ENCODE measurements at places on chromosomes 3 and 15.

- no peak for DNase-seq
Measured at GRCh38 chr15:35173444-35174118, 88.5 kb upstream of the NANOGP8 start.

DNA sequence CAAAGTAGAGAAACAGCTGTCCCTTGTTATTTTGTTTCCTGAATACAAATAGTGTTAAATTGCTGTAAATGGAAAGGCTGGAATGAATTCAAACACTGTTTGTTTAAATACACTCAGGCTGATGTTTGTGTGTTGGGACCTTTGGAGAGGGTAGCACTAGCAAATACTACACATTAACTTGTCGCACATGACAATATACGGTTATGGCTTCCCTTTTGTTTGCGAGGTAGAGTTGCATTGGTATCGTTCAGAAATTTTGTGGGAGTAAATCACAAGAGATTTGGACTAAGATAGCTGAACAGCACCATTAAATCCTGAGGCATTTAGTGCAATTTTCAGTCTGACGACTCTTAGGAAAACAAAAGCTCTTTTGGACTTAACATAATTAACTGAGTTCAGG is 213.0 kb upstream of the ROBO2 start:
- no peak for DNase-seq

DNA sequence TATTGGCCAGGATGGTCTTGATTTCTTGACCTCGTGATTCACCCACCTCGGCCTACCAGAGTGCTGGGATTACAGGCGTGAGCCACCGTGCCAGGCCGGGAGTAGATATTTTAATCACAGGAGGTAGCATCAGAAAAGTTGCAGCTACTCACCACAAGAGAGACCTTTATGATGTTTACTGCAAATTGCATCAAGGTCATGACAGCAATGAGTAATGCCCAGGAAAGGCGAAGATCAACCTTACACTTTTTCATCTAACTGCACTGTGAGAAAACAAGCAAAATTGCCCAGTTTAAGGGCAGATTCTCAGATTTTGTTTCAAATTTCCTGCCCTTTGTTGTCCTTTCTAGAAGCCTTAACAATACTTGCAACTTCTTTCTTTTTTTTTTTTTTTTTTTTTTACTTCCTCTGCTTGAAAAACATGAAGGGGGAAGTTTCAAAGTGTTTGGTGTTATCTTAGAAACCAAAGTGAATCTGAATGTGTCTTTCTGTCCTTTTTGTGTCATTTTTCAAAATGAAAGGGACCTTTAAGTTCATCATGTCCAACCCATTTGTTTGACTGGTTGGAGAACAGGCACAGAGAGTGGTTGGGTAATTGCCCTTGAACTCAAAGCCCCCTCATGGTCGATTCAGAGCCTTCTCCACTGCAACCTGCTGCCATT is 25.0 kb downstream of the TGFBR2 start:
- peak; percentile 32 for DNase-seq

DNA sequence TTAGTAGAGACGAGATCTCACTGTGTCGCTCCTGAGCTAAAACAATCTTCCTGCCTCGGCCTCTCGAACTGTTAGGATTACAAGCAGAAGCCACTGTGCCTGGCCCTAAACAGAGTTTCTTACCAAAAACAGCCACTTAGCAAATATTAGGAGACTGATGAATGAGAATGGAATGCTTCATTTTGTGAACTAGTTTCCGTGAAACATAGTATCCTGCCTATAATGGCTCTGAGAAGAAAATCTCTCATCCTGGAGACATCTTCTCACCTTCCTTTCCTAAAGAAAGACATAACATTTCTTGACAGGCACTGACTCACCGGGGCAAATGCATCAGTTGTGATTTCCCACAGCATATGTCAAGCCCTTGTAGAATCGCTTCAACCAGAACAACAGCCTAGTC is 44.9 kb downstream of the GJD2 start:
- no peak for DNase-seq

GRCh38 chr15:68145706-68146105 is 59.4 kb downstream of the CALML4 start:
- DNase-seq: no peak

DNA sequence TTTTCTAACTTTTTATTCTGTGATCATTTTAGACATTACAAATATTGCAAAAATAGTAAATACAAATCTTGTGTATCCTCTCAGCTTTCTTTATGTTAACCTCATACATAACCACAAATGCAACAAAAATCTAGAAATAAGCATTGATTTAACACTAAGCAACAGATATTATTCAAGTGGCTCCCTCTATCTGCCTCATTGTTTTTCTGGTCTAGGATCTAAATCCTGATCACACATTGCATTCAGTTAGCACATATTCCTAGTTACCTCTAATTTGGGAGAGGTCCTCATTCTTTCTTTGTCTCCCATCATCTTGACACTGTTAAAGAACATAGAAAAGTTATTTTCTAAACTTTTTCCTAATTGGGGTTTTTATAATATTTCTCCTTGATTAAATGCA is 1126.0 kb downstream of the ROBO2 start:
- no peak for DNase-seq

GRCh38 chr15:99961011-99961441 is 227.8 kb upstream of the LYSMD4 start:
- DNase-seq: no peak

DNA sequence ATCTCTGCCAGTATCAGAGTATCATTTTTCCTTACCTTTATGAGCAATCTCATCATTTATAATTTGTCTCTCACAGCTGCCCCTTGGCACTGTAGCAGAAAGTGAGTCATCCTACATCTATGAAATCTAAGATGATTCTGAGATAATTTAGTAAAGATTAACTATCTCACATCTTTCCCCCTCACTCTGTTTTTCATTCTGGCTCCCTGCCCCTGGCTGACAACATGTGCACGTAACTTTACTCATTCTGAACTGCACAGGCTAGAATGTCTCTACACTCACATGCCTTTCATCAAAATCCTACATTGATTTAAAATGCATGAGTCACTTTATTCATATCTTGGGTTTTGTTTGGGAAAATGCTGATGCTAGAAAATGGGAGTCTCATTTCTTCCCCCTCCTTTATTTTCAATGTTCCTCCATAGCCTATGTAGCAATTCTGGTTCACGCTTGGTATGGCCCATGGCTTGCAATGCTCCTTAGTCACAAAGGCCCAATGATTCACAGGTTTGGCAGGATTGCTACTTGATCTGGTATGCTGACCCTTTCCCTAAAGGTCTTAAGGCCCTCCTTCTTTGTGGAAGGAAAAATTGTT is 838.5 kb downstream of the TUSC7 start:
- no peak for DNase-seq

DNA sequence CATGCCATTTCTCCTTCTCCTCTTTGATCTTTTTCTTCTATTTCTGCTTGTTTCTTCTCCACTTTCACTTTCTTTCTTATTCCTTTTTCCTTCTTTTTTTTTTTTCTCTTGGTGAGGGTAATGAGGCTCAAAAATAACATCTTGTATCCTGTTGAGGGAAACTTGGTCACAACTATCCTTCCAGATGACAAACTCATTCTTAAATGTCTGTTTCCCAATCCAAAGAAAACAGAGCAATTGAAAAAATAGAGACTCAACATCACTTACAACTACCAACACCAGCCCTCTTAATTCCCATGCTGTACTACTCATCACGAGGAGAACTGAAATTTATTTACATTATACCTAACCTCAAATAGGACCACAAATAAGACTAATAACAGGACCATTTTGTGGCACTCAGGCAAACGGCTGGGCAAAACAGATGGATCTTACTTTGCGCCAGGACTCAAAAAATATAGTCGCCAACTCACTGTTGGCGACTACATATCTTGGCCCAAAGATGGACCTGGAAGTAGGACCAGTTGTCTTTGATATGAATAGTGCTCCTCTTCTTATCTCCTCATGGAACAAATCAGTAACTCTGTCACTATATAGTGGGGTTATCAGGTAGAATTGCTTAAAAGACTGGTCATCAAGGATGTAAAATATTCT is 343.9 kb downstream of the ZBTB20 start:
- no peak for DNase-seq

DNA sequence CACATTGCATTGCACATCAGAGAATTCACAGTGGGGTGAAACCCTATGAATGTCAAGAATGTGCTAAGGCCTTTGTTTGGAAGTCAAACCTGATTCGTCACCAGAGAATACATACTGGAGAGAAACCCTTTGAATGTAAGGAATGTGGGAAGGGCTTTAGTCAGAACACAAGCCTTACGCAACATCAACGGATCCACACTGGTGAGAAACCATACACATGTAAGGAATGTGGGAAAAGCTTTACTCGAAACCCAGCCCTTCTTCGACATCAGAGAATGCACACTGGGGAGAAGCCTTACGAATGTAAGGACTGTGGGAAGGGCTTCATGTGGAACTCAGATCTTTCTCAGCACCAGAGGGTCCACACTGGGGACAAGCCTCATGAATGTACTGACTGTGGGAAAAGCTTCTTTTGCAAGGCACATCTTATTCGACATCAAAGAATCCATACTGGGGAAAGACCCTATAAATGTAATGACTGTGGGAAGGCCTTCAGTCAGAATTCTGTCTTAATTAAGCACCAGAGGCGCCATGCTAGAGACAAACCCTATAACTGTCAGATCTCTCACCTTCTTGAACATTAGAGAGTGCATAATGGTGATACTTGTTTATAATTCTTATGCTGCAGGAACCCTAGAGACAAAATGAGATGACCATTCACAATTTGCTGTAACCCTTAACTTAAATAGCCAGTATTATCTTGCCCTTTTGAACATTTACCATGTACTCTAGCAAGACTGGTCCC is 9.0 kb downstream of the ZNF662 start:
- no peak for DNase-seq

GRCh38 chr3:70488816-70489215 is 176.4 kb upstream of the MDFIC2 start:
- DNase-seq: no peak

GRCh38 chr3:117510396-117510795 is 800.8 kb downstream of the TUSC7 start:
- DNase-seq: no peak

DNA sequence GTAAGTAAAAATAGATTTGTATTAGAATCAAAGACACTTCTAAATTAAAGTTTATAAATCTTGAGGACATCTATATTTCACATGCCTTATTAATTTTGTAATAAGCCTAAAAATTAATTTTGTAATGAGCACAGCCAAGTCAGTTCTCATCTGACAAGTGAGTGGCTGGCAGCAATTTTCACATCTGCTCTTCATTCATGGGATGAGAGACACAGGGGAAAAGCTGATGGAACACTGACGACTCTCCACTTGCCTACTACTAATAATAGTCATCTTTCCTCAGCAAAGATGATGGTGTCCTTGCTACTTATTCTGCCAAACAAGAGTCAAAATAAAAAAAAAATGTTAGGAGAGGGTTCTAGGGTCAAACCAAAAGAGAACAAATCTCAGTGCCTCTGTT is 14.4 kb upstream of the CMSS1 start:
- no peak for DNase-seq

GRCh38 chr3:52070724-52071621 is 14.6 kb upstream of the DUSP7 start:
- DNase-seq: no peak

- DNase-seq: no peak
Measured at GRCh38 chr15:66080717-66081398, 172.7 kb downstream of the MEGF11 start.

DNA sequence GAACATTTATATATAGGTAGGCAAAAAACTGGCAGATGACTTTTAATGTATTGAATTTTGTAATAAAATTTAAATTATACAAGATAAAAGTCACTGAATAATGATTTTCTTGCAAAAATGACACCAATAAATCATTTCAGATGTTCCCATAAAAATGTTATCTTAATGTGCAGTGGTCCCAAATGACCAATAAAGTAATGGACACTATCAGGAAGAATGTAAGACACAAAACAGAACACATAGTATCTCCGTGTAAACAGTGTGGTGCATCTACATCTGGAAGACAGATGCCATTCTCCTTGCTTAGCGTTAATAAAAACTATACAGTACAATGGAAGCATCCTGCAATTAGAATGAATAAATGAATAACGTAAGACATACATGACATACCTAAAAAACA is 41.5 kb downstream of the FGF7 start:
- no peak for DNase-seq

DNA sequence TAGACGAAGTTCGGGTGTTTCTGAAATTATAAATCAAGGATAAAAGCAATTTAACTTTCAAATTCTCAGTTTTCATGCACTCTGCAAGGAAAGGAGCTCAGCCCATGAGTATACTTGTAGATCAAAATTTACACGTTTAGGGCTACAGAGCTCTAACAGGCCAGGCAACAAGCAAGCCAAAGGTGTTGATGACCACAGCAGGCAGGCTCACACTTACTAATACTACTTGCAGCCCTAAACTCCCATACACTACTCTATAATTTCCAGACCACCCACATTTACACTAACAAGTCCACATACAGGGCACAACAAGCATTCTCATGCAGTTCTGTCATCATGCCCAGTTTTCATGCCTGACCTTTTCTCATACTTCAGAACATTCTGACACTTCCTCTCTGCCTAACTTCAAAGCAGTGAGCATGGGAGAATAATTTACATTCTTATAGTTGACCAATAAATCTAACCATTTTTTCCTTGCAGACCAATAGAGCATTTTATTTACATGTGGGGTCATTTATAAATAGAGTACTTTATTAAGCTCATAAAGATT is 124.7 kb upstream of the FRMD4B start:
- DNase-seq: no peak

GRCh38 chr3:196486263-196486662 is 17.3 kb downstream of the RNF168 start:
- DNase-seq: no peak

DNA sequence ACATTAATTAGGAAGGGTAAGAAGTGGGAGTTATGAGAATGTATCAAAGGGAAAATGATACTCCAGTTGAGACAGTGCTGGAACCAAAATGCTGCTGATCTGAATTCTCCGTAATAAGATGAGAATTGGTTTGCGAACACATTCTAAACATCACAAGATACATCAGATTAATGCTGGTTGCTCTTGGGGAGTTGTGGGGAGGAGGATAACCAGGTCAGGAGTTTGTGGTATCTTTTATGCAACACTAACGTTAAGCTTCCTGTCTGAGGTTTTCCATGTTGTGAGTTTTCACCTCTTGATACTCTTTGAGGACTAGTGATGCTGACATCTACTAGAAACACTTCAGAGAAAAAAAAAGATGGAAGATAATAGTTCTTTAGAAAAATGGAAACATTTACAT is 47.2 kb downstream of the PPARG start:
- no peak for DNase-seq

- no peak for DNase-seq
Measured at GRCh38 chr3:171248426-171249111, 211.6 kb downstream of the TNIK start.

DNA sequence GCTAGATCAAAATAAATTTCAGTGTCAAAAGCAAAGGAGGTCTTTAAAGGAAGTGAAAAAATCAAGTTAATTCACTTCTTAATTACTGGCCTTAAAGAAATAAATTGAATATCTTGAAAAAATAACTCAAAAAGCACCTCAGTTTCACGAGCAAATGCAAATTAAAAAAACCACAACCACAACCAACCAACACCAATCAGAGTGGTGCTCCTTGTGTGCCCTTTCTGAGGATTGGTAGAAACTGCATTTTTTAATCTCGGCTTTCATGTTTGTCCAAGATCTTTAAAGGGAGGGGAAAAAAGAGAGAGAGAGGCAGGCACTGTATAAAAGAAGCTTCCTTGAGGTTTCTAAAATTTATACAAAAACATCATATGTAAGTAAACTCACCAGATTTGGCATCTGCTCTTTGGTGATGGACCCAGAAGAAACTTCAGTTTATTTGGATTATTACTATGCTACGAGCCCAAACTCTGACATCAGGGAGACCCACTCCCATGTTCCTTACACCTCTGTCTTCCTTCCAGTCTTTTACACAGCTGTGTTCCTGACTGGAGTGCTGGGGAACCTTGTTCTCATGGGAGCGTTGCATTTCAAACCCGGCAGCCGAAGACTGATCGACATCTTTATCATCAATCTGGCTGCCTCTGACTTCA is at the start of gene GPR15:
Gene GPR15, plus strand, starts transcription at position 357 of the 653 bp plus-strand sequence. Its CDS starts 56 bp downstream, at position 413.
- DNase-seq: no peak

Data from stimulated activated CD8-positive, alpha-beta memory T cell treated with anti-CD3 and anti-CD28 coated beads, Interleukin-4, amount 100 ng/mL, for 4 hours (primary cell).